Left lung (tissue), 14 donors: ENCODE measurements at places on chromosomes 11 and 22.

GRCh38 chr22:44000123-44000522, 24.0 kb upstream of the PARVB start:
- DNase-seq = no peak

GRCh38 chr11:33325451-33325850, 68.3 kb downstream of the HIPK3 start:
- DNase-seq = no peak

GRCh38 chr11:105192115-105192514, 52.5 kb upstream of the CARD18 start:
- no peak for DNase-seq

DNA sequence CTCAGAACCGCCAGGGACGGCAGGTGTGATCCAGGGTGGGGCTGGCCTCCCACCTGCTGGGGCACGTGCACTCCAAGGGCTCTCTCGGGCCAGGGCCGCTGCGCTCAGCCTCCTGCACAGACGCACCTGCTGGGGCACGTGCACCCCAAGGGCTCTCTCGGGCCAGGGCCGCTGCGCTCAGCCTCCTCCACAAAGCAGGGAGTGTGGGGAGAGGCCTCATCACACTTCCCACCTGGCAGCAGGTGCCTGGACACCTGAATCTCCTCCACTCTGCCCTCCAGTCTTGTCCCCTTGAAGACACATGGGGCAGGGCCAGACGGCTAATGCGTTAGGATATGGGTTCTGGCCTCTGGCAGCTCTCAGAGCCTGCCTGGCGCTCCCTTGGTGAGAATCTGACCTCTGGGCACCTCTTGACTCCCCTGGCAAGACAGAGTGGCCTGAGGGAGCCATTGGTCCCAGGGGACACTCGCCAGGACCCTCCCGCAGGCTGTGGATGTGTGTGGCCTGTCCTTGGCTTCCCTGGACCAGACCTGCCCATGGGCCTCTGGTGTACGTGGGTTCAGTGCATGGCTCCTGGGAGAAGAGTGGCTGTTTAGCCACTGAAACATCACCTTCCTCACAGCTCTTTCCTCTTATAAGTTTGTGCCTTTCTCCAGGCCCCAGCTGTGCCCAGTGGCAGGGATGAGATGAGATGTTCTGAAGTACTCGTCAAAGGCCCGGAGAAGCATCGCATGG, 73.5 kb downstream of the BRD1 start:
- DNase-seq = no peak

DNA sequence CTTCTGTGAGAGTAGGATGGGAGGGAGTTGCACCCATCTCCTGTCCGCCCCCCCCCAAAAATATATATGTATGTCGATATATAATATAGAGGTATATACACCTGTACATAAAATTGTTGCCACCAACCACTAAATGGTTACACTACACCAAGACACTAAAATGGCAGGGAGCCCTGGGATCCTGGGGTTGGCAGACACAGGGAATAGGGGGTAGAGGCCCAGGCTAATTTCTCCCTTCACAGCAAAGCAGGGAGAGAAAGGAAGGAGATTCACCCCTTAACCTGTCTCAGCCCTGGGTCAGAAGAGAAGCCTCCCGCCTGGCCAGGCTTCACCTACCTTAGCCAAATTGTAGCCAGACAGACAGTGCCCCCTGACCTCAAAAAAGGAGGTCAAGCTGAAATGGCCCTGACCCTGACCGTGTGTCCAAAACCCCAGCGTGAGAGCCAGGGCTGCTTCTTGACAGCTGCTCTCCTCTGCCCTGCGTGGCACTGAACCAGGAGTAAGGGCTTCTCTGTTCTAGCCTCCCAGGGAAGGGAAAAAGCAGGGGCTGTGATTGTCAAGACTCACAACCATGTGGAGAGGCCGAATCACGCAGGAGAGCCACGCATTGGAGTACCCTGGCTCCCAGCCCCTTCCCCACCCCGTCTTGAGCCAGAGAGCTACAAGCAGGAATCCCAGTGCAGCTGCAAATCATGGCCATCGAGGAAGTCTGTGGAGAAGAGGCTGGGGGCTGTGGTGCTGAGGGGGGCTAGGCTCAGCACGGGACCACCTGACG, 40.5 kb downstream of the SGSM3 start:
- no peak for DNase-seq

DNA sequence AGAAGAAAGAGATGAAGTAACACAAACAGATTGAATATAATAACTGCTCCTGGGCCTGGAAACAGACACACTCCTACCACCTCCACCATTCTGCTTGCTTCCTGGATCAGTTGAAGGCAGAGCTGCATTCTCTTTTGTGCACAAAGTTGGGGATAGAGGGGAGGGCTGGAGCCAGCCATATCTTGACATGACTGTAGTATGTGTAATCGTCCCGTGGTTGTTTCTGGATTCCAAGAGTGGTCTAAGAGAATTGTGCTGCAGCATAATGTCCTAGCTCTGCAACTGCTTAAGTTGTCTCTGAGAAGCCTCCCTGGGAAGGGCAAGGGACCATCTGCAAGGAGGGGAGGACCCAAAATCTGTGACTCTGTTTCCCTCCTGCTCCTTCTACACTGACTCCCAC, 3.2 kb downstream of the CRY2 start:
- no peak for DNase-seq

DNA sequence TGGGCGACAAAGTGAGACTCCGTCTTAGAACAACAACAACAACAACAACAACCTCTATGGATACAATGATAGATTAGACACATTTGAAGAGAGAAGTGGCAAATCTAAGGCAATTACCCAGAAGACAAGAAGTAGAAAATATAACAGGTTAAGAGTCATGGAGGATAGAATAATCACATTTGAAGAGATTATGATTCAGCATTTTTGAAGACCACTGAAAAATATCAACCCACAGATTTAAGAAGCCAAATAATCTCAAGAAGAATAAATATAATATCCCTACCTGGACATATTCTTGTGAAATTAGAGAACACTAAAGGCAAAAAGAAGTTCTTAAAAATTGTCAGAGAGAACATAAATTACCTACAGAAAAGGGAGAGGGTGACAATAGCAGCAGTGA, 7.9 kb downstream of the LDHC start:
- DNase-seq = no peak

DNA sequence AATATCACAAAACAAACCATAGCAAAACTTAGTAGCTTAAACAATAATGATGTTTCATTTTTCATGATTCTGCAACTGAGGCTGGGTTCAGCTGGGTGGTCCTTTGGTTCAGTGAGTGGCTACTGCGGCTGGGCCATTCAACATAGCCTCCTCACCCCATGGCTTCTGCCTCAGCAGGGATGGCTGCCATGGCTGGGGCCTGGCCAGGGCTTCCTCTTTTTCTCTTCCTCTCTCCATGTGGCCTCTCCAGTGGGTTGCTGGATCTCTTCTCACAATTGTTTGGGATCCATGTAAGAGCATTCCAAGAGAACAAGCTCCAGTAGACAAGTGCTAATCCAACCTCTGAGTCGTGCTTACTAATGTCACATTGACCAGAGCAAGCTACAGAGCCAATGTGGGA, 248.6 kb upstream of the PLET1 start:
- no peak for DNase-seq

GRCh38 chr11:66139817-66140404, 69.8 kb downstream of the PACS1 start:
- no peak for DNase-seq

- no peak for DNase-seq
Observed at GRCh38 chr11:27387362-27387761, 24.3 kb upstream of the CCDC34 start.

- no peak for DNase-seq
Observed at GRCh38 chr11:13908535-13908934, 54.0 kb upstream of the SPON1 start.

- no peak for DNase-seq
Observed at GRCh38 chr22:43882122-43882767, 9.6 kb downstream of the PNPLA5 start.

- DNase-seq = no peak
Observed at GRCh38 chr22:22731374-22731676, 86.9 kb downstream of the GGTLC2 start.

DNA sequence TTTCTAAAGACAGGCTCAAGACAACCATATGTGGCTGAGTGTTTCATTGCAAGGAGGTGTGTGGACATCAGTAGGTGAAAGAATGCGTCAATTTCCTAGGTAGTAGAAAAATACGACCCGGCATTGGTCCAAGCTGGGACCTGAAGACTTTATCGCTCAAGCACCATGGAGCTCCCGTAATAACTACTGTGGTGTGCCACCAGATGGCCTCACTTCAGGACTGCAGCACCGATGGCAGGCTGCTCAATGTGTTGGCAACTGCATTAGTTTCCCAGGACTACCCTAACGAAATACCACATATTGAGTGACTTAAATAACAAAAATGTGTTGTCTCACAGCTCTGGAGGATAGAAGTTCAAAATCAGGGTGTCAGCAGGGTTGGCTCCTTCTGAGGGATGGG, 72.4 kb upstream of the FAT3 start:
- DNase-seq = no peak

DNA sequence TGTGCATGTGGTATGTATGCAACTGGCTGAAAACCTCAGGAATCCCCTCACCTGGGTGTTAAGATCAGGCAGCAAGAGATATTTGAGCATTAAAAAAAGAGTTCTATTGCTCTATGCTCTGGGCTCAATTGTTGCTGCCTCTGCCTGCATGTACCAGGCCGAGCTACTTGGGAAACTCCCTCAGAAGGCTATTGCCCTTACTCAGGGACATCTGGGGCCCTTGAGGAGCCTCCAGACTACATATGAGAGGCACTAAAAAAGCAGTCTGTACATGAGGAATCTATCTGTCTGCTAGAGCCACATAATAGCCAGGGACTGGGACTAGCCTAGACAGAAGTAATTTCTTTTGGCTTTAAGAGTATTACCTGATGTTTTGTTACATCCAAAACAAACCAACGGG, 120.1 kb downstream of the SWAP70 start:
- no peak for DNase-seq
